LHCN-M2 (cell line): ENCODE measurements at places on chromosomes 1 and 21.
A peak's percentile ranks its signal among the peaks of the same experiment; 100 is the strongest.

- peak; percentile 49 for DNase-seq
Measured at GRCh38 chr1:161119092-161119903, 1.4 kb downstream of the NIT1 start.

DNA sequence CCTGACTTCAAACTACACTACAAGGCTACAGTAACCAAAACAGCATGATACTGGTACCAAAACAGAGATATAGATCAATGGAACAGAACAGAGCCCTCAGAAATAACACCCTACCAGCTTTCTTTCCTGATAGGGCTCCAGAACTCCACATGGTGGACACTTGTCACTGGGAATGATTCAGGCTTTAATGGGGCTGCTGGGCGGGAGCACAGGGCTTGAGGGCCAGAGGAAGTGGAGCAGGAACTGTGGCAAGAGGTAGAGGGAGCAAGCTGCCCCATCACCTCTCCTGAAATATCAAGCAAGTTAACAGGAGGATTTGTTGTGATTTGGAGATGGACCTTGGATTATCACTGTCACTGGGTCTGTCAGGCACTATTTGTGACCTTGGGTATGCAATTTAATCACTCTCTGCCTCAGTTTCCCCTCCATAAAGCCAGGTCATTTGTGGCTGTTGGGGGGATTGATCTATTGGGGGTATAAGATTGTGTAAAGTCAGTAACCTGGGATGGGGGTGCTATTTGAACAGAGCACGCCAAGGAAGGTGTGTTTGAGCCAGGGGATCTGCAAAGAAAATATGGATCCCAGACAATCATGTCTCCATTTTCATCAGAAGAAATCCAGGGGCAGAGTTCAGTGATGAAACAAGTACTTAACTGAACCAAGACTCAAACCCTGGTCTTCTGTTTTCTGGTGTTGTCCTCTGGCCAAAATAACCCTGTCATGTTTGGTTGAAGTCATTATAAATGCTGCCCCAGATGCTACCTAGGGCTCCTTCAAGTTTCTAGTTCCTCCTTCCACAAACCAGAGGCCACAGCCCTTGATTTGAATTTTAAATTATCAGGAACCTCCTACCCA is 25.2 kb downstream of the ETS2 start:
- DNase-seq, result no peak

GRCh38 chr1:4126731-4127591 is 226.9 kb upstream of the C1orf174 start:
- no peak for DNase-seq

- DNase-seq, result no peak
Measured at GRCh38 chr1:221689138-221689537, 52.8 kb downstream of the DUSP10 start.

DNA sequence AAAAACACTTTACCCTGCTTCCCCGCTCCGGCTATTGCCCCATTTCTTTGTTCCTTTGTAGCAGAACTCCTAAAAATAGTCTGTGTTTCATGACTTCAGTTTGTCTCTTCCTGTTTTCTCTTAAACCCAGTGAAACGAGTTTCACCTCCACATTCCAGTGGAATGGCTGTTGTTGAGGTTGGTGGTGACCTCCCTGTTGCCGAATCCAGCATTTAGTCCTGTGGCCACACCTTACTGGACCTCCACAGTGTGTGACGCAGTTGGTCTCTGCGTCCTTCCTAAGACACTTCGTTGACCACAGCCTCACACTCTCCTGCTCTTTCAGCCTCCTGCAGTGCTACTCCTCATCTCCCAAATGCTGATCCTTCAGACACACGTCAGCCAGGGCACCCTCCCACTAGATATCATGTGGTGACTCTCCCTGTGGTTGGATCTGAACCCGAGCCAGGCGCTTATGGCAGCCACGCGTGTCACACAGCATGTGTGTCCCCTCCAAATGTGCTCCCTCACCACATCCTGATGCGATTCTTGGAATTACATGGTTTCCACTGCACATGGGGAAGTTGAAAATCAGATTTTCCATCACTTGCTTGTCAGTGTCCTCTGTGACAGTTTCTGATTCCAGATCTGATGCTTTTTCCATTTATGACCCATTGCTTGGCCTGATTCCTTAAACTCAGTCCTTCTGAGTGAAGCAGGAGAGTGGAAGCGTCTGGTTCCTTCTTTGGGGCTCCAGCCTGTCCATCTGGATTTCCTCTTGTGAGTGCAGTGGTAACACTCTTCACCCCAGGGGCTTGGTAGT is 99.1 kb upstream of the ARTN start:
- peak; percentile 89 for DNase-seq

DNA sequence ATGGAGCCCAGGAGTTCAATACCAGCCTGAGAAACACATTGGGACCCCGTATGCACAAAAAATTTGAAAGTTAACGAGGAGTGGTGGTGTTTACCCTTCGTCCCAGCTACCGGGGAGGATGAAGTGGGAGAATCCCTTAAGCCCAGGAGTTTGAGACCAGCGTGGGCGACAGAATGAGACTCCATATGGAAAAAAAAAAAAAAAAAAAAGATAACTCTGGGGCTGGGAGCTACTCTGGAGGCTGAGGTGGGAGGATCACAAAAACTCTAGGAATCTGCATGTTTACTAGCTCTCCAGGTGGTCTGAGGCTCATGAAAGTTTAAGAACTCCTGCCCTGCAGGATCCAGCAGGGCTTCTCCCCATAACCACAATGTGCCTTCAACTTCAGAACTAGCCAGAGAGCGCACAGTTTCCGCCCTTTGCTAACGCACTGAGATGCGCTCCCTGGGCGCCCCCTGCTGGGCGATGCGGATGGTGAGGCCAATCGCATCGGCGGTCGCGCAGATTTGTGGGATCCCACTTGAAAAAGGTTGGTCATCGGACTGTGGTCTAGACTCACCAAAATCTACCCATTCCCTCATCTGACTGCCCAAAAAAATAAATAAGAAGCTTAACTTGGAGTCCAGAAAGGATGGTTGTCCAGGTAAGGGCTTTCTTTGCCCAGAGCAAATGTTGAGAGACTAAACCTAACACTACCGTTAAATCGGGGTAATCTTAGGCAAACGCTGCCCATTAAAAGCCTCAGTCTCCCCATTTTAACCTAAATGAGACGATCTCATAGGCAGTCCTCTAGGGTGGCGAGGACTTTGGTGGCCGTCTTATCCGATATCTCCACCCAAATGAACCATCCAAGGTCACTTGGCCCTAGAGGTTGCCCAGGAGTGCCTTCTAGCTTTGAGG is 8.8 kb downstream of the ZNF683 start:
- peak; percentile 71 for DNase-seq

- peak; percentile 76 for DNase-seq
Measured at GRCh38 chr1:24502709-24503058, at the start of gene RCAN3. Gene RCAN3, plus strand, starts transcription at chr1:24502836. Its CDS starts 11,537 bp downstream, at chr1:24514373.

- no peak for DNase-seq
Measured at GRCh38 chr1:92695104-92695503, 89.8 kb downstream of the EVI5 start.

DNA sequence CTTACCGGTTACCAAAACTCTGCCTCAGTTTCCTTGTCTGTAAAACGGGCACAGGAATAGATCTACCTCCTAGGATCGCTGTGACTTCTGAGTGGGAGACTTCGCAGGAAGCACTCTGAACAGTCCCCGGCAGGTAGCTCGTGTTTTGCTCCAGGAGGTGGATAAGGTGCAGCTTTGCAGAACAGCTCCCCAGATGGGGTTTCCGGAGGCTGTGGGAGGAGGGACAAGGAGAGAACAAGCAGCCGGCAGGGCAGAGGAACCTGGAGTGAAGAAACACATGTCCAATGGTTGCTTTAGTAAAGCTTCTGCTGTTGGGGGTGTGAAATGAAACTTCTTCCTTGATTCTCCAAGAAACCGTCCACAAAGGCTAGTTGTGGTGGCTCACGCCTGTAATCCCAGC is 95.5 kb upstream of the TARDBP start:
- DNase-seq, result no peak

DNA sequence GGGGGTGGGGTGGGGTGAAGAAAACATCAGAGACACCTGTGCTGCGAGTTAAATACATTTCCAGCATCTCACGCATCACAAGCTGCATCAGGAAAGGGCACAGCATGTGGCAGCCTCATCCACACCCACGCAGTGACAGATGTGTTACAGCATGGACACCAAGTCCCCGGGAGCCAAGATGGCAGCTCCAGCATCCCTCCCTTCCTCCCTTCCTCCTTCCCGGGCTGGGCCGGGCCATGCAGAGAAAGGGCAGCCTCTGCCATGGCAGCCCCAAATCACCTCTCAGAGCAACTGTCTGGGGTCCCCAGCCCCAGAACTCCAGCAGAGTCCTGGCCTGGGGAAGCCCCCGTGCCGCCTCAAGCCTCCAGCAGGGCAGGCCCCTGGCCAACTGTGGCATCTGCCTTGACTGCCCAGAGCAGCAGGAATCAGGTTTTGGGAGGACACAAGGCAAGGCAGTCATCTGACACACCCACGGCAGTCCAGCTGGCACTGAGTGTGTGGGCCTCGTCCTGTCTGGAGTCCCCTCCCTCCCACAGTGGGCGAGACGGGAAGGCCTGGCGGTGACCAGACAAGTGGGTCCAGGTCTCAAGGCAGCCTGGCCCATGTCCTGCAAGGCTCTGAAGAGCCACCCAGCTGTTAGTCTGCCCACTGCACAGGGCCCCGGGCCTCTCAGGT is 6.2 kb downstream of the SMIM1 start:
- DNase-seq, result no peak

- peak; percentile 28 for DNase-seq
Measured at GRCh38 chr1:42348498-42348897, 13.5 kb upstream of the FOXJ3 start.

DNA sequence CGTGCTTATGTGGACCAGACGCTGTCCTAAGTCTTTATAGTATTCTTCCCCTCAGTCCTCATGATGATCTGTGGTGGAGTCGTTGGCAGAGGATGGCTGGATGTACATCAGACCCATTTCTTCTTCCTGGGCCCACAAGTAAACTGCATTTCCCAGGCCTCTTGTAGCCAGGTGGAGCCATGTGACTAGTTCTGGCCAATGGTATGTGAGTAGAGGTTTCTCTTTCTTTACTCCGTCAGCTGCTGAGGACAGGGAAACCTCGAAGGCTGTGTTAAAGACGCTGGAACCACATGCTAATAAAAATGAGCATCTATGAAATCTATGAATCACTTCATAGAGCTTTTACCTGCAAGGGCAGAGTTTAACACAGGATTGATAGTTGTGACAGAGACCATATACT is 18.7 kb upstream of the ZNF362 start:
- DNase-seq, result no peak

GRCh38 chr1:182170891-182171461 is 109.5 kb upstream of the ZNF648 start:
- DNase-seq, result no peak

- peak; percentile 1 for DNase-seq
Measured at GRCh38 chr1:92123868-92124267, 43.7 kb downstream of the BTBD8 start.

- no peak for DNase-seq
Measured at GRCh38 chr1:194598098-194598497, 1411.7 kb upstream of the B3GALT2 start.

DNA sequence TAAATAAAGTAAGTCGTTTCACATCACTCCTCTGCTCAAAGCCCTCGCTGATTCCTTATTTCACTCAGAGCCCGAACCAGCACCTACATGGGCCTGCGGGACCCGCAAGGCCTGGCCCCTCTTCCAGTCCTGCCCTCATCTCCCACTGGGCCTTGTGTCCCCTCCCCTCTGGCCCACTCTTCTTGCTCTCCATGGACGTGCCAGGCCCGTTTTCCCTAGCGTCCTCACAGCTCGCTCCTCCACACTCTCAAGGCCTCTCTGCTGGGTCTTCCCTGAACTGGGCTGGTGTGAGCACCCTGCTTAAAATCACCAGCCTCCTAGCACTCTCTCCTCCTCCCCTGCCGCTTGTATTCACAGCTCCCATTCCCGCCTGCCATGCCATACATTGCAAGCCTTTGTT is 237.9 kb downstream of the FOXD2 start:
- no peak for DNase-seq

GRCh38 chr1:225879521-225880221 is 2.5 kb downstream of the TMEM63A start:
- no peak for DNase-seq

DNA sequence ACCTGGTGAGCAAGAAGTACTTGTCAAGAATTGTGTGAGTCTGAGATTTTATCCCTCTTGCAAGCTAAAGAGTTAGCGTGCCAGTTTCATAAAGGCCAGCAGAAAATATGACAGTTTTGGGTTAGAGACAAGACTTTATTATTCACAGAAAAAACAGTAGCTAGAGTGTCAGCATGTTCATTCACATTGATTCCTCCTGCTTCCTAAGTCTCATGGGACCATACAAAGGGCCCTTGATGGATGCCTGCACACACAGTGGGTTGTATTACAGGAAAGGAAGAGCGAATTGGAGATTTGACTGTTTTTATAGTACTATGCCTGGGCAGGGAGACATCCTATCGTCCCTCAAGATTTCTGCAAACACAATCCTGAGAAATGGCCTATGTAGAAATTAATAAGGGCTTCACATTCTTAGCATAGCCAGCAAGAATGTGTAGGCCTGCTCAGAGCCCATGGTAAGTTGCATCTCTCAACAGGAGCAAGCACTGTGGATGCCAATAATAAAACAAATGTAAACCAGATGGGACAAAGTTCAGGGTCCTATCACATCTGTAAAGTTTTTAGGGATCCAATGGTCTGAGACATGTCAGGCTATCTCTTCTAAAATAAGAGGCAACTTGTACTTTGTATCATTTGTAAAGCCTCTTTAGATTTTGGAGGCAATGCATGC is 4.0 kb upstream of the ASPM start:
- DNase-seq, result no peak

GRCh38 chr1:182714546-182714945 is 30.2 kb upstream of the RGS8 start:
- no peak for DNase-seq

DNA sequence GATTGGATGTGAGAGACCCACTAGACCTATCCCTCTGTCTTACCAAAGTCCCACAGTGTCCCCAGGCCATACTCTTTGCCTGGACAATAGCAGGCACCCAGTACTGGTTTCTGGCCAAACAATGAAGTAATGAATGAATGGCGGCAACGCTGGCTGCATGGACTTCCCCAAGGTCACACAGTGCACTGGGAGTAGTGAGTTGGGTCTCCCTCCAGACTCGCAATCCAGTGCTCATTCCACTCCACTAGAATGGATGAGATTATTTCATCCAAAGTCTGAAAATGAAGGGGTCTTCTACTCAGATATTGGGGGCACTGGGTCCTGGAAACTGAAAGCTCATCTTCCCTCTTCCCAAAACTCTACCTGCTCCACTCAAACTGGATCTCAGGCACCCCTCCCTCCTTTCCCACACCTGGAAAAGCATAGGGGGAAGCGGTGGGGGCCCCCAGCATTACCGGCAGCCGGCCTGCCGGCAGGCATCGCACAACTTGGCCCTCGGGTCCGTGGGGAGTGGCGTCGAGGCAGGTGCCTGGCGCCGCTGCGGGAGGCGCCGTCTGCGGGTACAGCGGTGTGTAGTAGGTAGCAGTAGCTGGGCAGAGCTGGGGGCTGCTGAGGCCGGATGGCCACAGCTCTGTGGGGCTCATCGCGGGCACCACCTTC is 816 bp downstream of the E2F2 start:
- no peak for DNase-seq

DNA sequence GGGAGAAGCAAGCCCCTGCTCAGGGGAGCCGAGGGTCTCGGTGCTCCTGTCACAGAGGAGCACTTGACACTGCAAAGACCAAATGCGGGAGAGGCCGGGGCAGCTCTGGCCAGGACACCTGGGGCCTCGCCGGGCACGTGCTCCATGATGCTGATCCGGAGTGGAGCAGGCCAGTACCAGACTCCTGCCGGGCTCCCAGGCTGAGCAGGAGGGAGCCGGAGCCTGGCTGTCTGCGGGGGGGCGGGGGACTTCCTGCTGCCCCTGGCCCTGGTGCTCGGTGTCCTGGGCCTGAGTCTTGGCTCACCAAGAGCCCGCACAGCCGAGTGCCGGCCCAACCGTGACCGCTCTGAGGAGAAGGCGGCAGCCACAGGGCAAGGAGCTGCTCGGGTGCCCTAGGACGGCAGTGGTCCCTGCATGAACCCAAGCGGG is 38.5 kb upstream of the TMEM52 start:
- no peak for DNase-seq
